NCI-H510A (cell line): ENCODE measurements at places on chromosomes 11 and 22.
A peak's percentile ranks its signal among the peaks of the same experiment; 100 is the strongest.

GRCh38 chr11:68463714-68464113 lies 3.2 kb downstream of the PPP6R3 start:
- DNase-seq = no peak

DNA sequence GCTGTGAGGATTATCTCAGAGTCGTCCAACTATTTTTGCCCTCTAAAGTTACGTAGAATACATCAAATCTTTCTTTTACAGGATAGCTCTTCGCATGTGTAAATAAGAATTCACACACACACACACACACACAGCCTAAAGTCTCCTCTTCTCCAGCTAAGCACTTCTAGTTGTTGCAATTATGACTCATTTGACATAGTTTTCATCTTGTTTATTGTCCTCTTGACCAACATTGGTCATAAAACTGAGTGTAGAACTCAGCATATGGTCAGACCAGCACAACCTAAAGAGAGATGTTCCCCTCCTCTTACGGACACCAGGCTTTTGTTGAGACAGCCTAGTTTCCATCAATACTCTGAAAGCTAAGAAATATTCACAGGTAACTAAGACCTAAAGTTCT lies 234.2 kb downstream of the BLID start:
- no peak for DNase-seq

DNA sequence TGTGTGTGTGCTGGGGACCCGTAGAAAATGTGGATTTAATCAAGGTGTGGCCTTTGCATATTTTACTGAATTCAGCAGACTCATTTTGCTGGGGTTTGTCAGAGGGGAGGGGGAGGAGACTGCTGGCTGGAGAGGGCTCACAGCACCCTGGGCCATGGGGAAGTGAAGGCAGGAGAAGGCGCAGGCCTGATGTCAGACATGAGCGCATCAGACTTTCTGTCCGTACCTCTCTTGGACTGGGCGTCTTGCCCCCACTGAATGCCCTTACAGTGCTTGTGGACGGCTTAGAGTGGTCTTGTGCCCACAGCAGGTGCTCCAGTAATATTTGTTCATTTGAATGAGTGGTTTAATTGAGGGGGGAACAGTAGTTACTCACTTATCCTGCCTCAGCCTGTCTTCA lies 75.2 kb downstream of the TEAD1 start:
- no peak for DNase-seq

DNA sequence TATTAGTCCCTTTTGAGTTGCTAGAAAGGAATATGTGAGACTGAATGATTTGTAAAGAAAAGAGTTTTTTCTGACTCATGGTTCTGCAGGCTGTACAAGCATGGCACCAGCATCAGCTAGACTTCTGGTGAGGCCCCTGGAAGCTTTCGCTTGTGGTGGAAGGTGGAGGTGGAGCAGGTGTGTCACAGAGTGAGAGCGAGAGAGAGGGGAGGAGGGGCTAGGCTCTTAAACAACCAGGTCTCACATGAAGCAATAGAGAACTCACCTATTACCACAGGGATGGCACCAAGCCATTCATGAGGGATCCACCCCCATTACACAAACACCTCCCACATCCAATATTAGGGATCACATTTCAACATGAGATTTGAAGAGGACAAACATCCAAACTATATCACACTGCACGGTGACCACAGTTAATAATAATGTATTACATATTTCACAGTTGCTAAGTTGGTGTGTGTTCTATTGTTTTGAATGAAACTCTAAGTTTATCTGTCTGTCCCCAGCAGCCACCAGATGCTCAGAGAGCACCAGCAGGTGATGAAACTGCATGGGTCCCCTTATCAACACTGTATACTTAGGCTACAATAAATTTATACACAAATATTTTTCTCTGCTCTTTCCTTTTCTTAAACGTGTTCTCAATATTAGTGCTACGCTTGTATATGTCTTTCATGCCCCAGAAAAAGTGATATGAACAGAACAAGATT lies 14.1 kb downstream of the ZFP91 start:
- DNase-seq = peak; percentile 83

- no peak for DNase-seq
Measured at GRCh38 chr11:76577921-76578653, 92.5 kb downstream of the LRRC32 start.

- DNase-seq = no peak
Measured at GRCh38 chr11:123197711-123198110, 2.7 kb upstream of the CLMP start.

- DNase-seq = no peak
Measured at GRCh38 chr11:92855607-92856405, 113.6 kb upstream of the MTNR1B start.

DNA sequence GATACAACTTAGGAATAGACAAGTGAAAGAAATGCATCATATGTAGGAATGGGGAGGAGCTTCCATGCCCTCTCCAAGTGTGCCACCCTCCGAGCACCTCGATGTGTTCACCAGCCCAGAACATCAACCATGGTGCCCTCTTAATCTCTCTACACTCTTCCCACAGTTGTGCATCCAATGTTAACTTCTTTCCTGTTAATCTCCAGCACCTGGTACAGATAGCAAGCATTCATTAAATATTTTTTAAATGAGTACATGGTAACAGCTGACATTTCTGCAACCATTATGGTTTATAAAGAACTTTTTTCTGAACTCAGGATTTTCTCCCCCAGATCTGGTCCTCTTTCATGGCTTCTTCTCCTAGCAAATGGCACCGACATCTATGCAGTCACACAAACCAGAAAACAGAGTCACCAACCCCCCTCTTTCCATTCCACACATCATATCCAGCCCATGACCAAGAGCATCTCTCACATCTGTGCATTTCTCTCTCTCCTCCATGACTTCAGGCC lies 118.1 kb upstream of the CLPB start:
- DNase-seq = no peak

DNA sequence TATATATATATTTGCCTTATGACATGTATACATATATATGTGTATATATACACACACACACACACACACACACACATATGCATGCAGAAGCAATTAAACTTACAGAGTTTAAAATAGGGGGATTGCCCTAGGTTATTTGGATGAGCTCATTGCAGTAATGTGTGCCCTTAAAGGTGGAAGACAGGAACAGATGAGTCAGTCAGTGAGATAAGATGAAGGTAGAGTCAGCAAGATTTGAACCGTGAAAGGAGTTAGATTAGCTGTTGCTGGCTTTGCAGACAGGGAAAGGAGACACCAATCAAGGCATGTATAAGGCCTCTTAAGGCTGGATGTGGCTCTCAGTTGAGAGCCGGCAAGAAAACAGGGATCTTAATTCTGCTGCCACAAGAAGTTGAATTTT lies 902.4 kb upstream of the RAG2 start:
- no peak for DNase-seq

- DNase-seq = no peak
Measured at GRCh38 chr22:44163536-44163935, 17.2 kb upstream of the PARVG start.

GRCh38 chr11:117823294-117823945 lies 1.1 kb downstream of the FXYD2 start:
- DNase-seq = no peak

DNA sequence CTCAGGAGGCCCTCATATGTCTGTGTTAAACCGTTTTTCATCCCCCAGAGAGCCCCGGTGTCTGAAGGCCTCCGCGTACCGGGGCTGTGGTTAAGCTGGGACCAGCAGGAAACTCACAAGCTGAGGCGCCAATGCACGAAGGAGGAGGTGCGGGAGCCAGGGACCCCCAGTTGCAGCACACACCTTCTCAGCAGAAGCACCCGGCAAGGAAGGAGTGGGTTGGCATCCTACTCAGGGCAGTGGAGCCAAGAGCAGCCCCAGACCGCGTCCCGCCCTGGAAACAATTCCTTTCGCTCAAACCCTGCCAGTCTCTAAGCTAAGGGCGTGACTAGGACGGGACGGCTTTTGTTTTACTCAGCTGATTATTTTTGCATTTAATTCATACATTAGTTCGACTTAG lies 726.9 kb downstream of the BRD1 start:
- DNase-seq = no peak

- no peak for DNase-seq
Measured at GRCh38 chr11:112087212-112087611, 539 bp downstream of the SDHD start.

DNA sequence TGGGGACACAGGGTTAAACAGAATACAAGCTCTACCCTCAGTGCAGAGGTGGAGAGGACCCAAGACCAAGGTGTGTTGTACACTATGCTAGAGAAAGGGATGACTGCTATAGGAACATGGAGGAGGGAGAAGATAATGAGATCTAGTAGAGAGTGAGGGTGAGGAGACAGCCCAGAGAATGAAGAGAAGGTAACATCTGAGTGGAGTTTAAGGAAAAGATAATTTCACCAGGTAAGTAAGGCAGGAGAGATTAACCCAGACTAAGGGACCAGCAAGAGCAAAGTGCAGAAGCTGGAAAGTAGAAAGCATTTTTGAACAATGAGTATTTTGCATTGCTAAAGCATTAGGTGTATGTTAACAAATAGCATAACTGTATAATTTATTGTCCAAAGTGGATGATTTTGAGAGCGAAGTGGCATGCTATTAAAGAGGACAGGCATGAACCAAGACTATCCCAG lies 128.8 kb downstream of the RASSF10 start:
- no peak for DNase-seq

DNA sequence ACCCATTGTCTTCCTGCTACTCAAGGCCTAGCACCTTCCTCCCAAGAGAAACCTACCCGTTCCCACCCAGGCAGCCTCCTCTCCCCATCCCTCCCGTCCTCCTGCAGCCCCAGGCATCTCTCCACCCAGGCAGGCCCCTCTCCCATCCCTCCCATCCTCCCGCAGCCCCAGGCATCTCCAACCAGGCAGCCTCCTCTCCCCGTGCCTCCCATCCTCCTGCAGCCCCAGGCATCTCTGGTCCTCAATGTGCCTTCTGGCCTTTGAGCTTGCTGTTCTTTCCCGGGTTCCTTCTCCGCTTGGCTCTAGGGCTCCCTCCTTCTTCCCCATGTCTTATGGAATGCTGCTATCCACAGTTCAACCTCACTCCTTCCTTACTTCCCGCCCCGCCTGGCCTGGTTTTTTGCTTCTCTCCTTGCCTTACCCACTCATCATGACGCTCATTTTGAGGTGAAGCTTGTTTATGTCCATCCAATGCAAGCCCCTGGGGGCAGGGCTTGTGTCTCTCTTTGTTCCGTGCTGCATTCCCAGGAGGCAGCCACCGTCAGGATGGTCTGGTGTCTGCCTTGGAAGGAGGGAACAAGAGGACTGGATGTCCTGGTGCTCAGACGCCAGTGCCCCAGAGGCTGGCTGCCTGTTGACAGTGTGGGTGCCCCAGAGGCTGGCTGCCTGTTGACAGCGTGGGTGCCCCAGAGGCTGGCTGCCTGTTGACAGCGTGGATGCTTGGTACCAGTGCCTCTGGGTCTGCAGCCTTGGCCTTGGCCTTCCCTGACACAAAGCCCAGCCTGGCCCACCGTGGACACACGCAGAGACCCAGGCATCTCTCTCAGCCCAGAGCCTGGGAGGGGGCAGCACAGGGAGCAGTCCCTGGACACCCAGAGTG lies 815.7 kb downstream of the BRD1 start:
- DNase-seq = no peak

- DNase-seq = no peak
Measured at GRCh38 chr22:20857247-20857643, 1.4 kb downstream of the PI4KA start.

- DNase-seq = peak; percentile 19
Measured at GRCh38 chr11:3642071-3642951, 519 bp upstream of the ART5 start.

DNA sequence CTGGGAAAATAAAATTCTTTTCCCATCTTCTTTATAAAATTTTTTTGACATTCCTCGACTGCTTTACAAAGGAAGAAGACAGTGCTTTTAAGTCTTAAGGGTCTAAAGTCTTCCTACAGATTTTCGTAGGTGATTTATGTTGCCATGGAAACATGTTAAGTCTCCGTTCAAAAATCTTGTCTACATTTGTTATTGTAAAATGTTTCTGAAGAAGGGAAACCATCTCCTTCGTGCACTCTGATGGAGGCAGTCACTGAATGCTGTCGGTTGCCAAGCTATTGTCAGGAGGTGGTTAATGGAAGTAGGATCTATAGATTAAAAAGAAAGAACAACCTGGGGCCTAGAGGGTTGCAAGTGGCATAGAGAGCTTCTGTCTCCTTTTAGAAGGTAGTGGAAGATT lies 52.6 kb downstream of the MAP6 start:
- no peak for DNase-seq

GRCh38 chr11:130639369-130639768 lies 190.9 kb downstream of the ADAMTS15 start:
- DNase-seq = no peak

- no peak for DNase-seq
Measured at GRCh38 chr11:2911785-2912391, 17.3 kb downstream of the PHLDA2 start.

GRCh38 chr22:47123827-47124442 lies 361.5 kb downstream of the TBC1D22A start:
- DNase-seq = no peak

DNA sequence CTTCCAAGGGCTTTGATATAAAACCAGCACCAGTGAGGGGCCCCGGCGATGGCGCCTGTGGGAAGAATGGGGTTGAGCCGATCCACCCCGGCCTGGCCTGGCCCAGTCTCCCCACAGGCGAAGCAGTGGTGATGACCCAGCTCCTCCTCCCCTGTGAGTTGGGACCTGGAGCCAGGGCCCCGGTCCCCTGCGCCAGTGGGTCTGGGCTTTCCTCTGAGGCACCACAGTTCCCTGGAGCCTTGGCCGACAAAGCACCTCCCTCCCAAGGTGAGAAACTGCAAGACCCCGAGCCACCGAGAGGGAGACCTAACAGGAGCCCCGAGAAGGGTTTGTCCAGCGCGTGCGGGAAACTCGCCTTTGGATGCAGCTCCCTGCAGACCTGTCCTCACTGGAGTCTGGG lies 942.9 kb downstream of the BRD1 start:
- no peak for DNase-seq

DNA sequence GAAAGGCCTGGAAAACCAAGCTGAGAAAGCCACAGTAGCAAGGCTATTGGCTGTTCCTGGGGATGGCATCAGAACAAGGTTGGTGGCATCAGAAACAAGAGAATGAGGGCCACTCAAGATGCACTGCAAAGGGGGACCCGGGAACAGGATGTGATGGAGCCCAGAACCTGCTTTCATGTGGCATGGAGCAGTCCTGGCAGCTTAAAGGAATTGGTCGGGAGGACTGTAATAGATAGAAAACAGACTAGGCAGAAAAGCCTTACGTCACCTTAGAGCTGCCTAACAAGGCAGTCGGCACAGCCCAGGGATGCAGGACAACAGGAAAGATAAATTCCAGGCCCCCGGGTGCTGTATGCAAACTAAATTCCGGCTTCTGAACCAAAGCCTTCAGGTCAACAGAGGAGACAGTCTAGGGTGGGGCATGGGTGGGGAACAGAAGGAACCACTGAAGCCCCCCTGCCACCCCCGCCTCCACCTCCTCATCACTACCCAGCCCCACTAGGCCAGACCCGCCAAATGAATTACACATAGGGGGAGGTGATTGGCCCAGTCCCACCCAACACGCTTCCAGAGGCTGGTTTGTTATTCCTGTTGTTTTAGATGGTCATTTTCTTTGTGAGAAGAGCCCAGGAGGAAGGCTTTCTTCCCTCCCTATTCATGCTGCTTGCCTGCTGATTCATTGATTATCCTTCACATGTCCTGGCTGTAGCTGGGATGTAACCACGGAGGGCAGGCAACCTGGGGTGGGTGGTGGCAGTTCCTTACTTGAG lies 25.7 kb upstream of the LRRC55 start:
- DNase-seq = no peak
